ENCODE measurements at places on chromosomes 16 and 17.

DNA sequence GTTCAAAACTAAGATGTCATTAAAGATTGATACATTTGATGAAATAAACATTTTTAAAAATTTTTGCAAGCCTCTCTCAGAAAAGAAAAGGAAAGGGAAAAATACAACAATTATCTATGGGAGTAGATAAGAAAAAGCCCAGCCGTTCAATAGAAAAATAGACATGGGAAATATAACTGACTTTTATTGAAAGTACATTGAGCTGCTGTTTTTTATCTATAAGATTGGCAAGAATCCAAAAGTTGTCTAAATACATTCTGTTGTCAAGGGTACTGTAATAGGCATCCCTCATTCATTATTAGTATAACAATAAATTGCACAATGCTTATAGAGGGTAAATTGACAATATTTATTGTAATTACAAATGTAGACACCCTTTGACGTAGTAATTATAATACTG, 38.4 kb upstream of the IRX6 start:
- DNase-seq, result peak; percentile 3

DNA sequence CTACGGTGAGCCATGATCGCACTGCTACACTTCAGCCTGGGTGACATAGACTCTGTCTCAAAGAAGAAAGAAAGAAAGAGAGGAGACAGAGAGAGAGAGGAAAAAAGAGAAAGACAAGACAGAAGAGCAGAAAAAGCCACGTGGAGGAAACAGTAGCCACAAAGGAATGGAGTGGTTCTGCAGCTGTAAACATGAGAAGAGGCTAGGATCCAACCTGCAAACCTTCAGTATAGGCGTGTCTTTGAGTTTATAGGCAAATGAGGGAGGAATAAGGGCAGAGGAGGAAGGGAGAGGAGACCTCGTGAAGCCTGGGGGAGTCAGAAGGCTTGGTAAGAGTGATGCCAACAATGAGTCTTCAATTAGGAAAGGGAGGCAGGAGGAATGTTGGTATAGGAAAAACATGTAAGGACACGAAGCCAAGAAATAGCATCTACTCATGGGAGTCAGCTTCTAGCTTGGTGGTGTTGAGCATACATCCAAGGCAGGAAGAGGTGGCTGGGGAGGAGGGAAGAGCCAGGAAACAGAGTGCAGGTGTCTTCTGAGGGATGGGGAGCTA, 3.9 kb downstream of the MED9 start:
- no peak for DNase-seq

GRCh38 chr17:2064520-2064971, 9.6 kb downstream of the HIC1 start:
- no peak for DNase-seq

GRCh38 chr17:17139972-17140589, 66.1 kb downstream of the PLD6 start:
- DNase-seq, result no peak

GRCh38 chr16:15648135-15648730, 1.8 kb upstream of the NDE1 start:
- no peak for DNase-seq

- DNase-seq, result no peak
Observed at GRCh38 chr17:79942011-79942405, 93.7 kb downstream of the TBC1D16 start.

DNA sequence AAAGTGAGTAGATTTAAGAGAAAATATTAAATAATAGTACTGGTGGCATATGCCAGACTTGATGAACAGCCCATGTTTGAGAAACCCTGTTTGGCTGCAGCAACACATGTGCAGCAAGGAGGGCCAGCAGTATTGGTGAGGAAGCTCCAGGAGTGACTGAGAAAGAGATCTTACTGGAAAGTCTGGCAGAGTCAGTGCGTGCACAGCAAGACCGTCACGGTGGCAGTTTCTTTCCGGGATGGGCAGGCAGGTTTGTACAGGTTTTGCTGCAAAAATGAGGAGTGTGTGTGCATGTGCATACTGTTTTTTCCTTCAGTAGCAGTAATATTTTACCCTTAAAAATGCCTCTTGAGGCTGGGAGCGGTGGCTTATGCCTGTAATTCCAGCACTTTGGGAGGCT, 41.4 kb downstream of the KSR1 start:
- no peak for DNase-seq

GRCh38 chr17:17189559-17189958, 16.6 kb downstream of the PLD6 start:
- DNase-seq, result no peak

DNA sequence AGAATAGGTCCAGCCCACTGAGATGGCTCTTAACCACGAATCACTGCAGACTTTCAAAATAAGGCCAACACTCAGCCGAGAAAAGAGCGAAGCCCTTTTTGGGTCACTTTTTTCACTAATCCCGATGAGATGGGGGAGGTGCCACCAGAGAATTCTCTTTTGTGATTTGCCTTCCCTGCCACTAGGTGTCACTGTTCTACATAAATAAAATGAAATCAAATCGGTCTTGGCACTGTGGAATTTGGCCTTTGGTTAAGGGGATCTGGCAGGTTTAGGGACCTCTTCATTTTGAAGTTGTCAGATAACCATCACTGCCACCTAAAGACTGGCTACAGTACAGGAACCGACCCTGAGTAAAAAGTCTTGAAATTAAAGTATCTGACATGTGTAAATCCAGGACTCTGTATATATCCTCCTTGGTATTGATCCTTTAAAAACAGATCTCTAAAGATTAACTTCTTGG, 147.0 kb downstream of the HS3ST4 start:
- DNase-seq, result peak; percentile 72

- DNase-seq, result no peak
Observed at GRCh38 chr17:80633994-80634566, 89.4 kb downstream of the RPTOR start.

DNA sequence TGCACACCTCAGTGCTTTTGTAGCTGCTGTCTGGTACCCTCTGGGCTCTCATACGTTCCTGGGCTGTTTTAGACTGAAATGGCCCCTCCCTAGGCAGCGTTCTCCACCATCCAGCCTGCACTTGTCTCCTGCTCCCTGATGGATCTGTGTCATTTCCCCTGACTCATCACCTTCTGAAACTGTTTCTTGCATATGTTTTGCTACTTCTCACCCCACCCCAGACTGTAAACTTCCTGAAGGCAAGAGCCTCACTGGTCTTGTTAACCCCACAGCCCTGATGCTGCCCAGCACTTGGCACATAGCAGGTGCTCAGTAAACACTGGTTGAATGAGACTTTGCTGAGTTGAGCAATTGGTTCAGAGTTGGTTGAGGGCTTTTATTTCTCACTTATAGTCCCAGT, 78.7 kb downstream of the CRISPLD2 start:
- DNase-seq, result no peak

DNA sequence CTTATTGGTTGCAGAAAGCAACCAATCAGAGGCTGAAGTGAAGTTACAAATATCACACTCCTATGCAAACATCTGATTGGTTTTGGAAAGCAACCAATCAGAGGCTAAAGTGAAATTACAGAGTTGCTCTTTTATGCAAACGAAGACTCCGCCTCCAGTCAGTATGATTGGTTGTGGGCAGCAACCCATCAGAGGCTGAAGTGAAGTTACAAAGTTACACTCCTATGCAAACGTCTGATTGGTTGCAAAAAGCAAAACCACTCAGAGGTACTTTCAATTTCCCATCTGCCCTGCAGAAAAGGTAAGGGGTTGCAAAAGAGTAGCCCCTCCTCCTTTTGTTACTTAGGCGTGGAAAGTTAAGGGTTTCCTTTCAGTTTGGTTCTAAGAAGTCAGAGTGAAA, 697.3 kb downstream of the MAF start:
- DNase-seq, result no peak

DNA sequence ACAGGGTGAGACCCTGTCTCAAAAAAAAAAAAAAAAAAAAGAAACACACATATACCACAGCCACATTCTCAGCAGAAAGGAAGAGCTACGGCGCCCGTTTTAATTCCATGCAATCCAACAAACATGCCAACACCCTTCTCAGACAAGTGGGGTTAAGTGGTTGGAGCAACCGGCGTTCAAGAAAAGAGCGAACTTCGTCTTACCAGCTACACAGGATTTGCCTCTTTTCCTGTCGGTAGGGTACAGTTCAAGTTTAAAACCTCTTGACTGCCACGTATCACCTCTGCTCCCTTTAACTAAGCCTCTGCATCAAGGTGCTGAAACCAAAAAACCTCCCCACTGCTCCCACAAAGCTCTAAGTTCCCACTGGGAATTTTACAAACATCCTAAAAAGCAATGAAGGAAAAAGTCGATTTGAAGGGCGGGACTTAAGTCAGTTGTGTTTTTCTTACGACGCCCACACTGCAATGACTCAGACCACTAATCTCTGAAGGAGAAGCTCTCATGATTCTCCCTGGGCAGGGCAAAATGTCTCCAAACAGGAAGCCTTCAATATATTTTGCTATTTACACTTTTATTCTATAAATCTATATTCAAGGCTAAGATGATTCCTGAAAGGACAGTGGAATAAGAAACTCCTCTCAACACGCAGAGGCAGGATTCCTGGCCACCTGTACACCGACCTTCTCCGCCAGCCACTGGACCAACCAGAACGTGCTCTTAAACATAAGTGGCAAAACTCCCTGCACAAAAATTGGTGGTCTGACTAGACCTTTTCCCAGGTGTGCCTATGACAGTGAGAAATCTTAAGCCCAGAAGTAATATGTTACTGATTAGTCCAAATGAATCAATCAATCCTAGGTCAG, 18.8 kb downstream of the SRP68 start:
- peak; percentile 45 for DNase-seq

DNA sequence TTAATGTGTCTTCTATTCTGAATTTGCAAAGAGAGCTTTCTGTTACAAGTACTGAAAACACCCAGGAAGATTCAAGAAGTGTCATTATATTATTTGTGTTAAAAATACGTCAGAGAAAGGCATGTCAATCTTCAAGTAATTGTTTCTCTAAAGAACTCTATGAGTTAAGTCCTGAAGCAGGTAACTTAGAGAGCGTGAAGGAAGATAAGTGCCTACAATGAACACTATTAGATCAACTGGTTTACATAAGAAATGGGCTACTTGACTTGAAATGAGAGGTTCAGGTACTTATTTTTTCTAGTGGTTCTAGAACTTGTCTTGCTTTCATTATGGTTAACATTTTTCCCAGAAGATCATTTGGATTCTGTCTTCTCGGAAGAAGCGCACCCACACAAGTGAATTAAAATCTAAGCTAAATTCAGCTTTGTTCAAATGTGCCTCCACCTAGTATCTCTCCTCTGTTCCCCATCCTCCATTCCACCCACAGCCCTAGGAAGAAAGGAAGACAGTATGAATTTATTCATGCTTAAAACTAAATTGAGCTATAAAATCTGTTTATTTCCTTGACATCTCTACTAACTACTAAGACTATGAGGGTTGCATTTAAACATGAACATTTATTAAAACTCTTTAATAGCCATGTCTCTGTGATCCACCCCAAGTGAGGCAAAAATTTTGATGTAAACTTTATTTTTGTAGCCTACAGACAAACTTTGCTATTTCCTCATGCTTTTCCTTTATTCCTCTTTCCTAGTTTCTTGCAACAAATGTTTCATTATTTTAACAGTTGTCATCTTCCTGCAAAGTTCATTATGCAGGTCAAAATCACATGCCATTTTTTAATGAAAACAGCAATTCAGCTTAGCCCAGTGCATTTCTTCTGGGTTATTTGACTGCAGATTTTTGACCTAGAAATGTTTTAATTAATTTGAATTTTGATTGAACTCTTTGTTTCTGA, 206.8 kb downstream of the KCNJ2 start:
- no peak for DNase-seq

DNA sequence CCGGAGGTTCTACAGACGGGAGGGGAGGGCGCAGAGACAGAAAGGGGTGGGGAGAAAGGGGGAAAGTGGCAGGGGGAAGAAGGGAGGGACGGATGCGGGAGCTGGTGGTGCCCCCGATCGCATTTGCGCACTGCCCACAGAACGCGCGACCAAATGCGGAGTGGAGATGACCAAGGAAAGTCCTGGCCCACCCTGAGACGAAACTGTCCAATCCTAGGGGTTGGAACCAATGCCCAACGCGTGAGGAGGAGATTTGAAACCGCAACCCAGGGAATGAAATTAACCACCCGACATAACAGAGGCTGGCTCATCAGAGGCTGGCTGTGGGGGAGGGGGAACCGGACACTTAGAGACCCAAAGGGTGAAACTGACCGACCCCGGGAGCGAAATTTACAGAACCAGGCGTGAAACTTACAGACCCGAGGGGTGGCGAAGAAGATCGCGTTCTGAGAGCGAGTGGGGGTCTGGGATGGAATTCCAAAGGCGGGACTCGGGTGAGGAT, 1.4 kb downstream of the HES7 start:
- DNase-seq, result peak; percentile 41

GRCh38 chr17:75571885-75572215, 15.8 kb upstream of the MYO15B start:
- DNase-seq, result no peak

DNA sequence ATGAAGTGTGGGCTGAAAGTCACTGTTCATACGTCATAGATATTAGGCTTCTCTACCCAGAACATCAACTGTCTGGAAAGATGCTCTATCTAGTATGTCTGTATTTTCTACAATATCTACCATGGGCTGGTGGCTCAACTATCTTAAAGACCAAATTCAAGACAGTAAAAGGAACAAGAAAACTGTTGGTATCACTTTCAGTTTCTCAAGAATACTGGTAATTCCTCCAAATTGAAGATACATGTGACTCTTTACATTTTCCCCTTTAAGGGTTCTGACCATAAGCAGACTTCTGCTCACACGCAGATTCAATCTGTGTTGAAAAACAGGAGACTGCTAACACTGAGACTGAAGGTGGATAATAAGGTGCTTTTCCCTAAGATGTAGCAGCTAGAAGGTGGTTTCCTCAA, 24.2 kb downstream of the XPO6 start:
- no peak for DNase-seq

DNA sequence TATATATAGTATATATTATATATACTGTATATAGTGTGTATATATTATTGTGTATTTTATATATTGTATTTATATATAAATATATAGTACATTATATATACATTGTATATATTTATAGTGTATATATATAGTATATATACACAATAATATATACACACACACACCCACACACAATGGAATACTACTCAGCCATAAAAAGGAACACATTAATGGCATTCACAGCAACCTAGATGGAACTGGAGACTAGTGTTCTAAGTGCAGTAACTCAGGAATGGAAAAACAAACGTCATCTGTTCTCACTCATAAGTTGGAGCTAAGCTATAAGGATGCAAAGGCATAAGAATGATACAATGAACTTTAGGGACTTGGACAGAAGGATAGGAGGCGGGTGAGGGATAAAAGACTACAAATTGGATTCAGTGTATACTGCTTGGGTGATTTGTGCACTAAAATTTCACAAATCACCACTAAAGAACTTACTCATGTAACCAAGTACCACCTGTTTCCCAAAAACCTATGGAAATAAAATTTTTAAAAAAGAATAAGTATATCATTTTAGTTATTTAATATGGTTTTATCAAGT, 201.9 kb upstream of the CDH11 start:
- peak; percentile 5 for DNase-seq

- no peak for DNase-seq
Observed at GRCh38 chr17:34714475-34715410, 135.4 kb downstream of the TMEM132E start.
